ENCODE measurements at places on chromosomes 16 and 17.

DNA sequence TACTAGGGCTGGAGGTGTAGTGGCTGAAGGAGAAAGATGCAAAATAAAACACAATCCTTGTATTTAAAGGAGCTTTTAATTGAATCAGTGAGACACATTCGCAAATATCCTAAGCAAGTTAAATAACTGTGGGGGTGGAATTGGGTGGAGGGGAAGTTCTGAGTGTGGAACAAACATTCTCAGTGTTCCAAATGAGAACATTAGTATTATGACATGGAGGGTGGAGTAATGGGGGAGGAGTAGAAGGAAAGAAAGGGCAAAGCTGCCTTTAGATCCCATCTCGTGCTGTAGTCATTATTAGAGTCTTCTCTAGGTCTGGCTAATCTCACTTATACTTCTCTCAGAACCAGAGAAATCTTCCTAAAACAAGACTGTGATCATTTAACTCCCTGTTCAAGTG lies 169.7 kb downstream of the ANKFN1 start:
- DNase-seq = no peak

DNA sequence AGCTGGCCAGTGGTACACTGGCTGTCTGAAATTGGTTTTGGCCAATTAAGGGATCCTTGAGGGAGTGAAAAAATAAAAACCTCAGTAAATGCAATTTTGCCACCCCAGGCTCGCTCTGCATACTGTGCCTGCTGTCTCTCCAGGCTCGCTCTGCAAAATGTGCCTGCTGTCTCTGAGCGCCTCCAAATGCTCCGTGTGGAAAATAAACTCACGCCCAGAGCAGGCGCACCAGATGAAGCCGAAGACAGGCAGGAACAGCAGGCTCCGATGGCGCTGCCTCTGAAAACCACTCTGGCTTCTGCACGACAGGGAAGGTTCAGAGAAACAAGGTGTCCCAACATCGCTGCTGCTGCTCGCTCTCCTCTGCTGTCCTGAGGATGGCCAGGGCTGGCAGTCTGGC lies 29.1 kb downstream of the SNN start:
- DNase-seq = no peak

- DNase-seq = no peak
These were observed 220.8 kb upstream of the TNRC6C start for GRCh38 chr17:77737442-77738265.

GRCh38 chr16:17440131-17440530 lies 30.6 kb downstream of the XYLT1 start:
- no peak for DNase-seq

- no peak for DNase-seq
These were observed 23.5 kb downstream of the SMTNL2 start for GRCh38 chr17:4607773-4608187.
